ENCODE measurements at places on chromosomes 3 and 15.

- DNase-seq, result no peak
Observed at GRCh38 chr15:68310804-68311463, 33.4 kb downstream of the FEM1B start.

GRCh38 chr3:141230293-141230692 is 1.3 kb upstream of the PXYLP1 start:
- no peak for DNase-seq

DNA sequence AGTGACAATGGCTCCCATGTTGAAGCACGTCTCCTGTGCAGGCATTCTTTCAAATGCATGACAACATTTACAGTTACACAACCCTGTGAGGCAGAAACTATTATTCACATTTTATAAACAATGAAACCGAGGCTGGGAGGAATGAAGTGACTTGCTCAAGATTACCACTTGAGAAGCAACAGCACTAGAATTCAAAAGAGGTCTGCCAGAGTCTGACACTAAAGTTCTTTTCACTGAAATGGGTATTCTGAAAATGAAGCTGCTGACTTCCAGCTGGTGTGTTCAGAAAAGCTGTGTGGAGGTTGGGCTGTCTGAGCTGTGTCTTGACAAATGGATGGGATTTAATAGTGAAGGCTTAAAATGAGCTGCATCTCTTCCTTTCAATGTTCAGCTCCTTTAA is 104.4 kb downstream of the THSD4 start:
- no peak for DNase-seq

DNA sequence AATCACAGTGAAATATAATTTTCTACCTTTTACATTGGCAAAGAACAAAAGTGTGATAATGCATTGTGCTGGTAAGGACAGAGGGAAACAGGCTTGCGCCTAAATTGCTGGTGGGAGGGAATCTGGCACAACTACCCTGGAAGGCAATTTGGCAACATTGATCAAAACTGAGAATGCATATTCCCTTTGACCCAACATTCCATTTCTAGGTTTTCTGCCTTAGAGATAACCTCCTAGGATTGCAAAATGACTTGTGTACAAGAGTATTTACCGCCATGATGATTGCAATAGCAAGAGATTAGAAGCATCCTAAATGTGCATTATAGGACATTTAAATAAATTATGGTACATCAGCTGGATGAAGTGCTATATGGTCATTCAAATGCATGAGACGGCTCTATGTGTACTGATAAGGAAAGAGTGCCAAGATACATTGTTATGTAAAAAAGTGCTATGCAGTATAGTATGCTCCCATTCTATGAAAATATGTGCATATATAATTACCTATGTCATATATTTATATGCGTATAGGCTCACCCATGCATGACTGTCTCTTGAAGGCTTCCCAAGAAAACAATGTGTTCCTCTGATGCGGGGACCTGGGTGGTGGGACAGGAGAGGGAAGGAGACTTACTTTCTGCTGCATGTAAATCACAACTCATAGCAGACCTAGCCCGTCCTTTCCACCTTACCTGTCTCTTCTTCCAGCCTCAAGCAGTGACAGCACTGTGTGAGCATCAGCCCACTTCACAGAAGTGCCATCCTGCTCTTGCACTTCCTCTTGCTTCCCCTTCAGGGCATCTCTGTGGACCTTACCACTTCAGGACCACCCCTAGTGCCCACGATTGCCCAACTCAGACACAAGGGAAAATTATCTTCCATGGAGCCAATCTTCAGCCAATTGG is 249.9 kb upstream of the TLE3 start:
- no peak for DNase-seq

- no peak for DNase-seq
Observed at GRCh38 chr3:74267131-74267530, 347.3 kb downstream of the CNTN3 start.

DNA sequence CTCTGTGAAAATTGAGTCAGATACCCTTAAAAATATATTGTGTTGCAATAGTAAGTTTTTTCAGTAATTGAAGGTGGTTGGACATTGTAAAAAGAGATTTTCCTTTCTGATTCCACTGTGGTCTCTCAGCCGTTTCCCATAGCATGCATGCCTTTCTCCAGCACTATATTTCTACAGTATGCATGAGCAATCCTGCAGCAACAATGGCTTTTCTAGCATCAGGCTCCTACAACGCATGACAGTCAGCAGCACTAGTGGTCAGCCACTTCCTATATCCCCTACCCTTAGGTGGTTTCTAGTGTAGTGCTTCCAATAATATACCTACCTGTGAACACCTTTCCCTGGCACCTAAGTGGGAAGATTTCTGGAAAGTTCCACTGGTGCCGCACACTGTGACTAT is 55.4 kb upstream of the SNRPN start:
- DNase-seq, result no peak

DNA sequence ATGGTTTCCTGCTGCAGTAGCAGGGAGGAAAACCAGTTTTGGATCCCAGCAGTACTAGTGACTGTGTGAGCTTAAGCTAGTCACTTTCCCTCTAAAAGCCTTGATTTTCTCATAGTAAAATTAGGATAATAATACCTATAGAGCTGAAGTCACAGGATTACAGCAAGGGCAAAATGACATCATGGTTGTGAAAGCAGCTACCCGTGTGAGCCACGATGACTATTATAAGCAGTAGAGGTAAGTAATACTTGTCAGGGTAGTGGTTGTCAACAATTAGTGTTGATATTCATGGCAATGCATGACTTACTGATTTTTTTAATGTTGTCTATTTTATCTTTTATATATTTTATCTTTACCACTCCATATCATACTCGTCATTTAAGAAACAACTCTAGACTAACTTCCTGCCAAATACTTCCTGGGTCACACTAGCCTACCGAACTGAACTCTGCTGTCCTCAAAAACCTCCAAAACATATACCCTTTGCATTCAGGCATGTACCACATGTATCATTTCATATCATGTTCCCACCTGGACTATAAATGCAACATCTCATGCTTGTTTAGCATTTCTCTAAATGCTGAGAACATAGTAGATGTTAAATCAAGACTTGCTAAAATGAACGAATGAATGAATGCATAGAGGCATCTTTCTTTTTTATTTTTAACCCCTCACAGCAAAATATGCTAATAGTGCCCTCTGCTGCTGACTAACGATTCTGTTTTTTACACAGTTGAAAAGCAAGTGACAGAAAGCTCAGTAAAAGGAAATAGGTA is 172.6 kb downstream of the P3H2 start:
- DNase-seq, result no peak
